Osteocyte (in vitro differentiated cells): ENCODE measurements at places on chromosomes 11 and 22. TPM values are rescaled to one million over a fixed set of nuclear protein-coding genes. Genes with fewer than 3 reads are reported as not detected.

DNA sequence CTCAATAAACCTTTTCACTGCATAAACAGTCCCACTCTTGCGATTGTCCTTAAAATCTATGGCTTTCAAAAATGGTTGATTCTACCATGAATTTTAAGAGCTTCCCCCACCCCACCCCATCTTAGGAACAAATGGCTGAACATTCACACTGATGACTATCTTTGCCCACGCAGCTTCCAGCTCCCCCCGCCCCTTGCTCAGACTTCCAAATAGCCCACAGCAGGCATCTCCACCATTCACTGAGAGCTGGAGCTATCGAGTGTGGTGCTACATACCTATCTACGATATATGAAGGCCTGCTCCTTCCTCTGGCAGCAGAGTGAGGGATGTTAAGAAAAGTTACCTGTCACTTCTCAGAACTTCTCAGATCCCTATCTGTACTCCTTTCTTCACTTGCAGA, 26.7 kb downstream of the EIF3F start:
- DNase-seq: peak; percentile 42

GRCh38 chr22:24969560-24970301, 17.2 kb downstream of the KIAA1671 start:
- no peak for DNase-seq

DNA sequence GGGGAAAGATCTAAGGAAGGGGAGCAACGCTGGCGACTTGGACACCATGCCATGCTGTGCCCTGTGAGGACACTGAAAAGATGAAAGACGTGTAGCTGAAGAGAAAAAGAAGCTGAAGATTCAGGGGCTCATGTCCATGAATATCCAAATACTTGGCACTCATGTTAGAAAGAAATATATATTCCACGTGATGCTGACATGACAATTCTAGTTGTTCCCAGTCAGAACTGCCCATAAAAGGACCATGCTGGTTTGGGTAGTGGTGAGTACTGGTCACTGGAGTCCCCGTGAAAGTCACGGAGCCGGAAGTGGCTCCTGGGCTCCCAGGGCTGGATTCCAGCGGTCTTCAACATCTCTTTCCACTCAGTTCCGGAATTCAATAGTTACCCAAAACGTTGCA, 9.9 kb downstream of the MS4A15 start:
- no peak for DNase-seq

- DNase-seq: no peak
Measured at GRCh38 chr22:37161443-37161842, 11.7 kb upstream of the IL2RB start.

DNA sequence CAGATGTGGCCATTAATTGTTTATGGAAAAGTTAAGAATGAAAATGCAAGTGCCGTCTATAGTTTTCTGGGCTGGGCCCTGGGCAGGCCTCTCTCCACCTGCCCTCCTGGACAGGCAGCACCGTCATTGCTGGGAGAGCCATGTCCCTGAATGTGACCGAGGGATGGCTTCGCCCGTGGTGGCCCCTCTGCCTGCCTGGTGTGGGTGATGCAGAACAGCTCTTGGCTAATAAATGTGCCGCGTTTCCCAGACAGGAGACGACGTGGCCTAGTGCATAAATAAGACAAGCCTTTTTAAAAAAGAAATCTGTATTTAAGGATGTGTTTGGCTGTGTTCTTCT, 407.3 kb downstream of the TBC1D22A start:
- DNase-seq: no peak

DNA sequence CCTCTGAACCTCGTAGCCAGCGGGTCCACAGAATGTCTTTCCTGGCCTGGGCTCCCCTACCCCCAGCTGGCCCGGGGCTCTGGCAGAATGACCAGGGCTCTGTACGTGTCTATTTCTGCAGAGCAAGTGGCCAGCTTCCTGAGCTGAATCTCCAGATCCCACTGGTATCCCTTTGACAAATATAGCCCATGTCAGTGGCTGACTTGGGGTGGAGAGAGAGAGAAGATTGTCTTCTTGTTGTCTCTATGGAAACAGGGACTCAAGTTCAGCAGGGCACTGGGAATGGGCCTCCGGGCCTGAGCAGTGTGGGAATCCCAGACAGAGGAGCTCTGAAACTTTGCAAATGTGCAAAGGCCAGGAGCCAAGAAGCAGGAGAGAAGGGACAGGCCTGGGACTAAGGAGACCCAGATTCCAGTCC, 33.9 kb downstream of the ANO1 start:
- DNase-seq: no peak

- DNase-seq: no peak
Measured at GRCh38 chr11:13984616-13985450, 22.3 kb downstream of the SPON1 start.

DNA sequence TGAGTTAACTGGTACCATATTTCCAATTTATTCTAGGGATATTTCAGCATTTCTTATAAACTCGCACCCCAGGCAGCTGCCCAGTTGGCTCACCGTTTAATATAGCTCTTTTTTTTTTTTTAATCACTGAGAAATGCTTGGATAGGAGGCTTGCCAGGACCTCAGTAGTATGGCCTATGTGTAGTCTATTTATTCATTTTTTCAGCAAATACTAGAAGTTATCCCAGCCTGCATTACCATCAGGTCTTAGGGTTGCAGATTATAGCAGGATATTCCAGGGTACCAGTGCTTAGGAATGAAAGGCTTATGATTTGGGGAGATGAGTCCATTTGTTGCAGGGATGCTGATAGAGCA, 26.6 kb downstream of the PARVA start:
- no peak for DNase-seq

GRCh38 chr22:39722501-39722900, 151.9 kb downstream of the CACNA1I start:
- DNase-seq: peak; percentile 38

- no peak for DNase-seq
Measured at GRCh38 chr11:118263695-118264568, at the start of gene MPZL2. Gene MPZL2 (minus strand): TSS chr11:118264297. CDS start chr11:118264153, 144 bp downstream.

- DNase-seq: no peak
Measured at GRCh38 chr11:23317816-23318215, 457.5 kb upstream of the CCDC179 start.

- DNase-seq: no peak
Measured at GRCh38 chr11:69799582-69799981, 19.6 kb downstream of the FGF3 start.

DNA sequence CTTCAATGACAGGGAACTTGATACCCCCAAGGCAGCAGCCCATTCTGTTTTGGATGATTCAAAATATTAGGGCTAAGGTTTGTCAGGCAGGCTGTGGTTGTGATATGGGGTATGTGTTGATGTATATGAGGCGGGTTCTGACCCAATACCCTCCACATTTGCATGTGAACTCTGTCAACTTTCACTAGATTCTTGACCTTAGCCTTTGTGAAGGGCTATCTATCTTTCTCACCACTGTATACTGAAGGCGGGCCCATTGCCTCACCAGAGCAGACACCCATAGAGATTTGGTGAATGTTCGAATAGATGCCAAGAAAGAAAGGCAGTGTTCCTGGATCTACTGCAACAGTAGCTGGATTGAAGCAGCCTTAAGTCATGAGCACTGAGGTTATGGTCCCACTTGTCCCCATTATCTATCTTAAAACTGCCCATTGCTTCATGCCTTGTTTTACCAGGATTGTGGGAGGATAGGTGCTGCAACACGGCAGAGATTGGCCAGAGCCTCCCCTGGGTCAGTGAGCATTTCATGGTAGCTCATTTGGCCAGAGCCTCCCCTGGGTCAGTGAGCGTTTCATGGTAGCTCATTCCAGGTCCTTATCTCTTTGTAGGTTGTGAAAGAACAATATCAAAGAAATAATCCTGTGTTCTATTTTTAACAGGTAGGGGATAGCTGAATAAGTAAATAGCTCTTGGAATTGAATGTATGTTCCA, 399.6 kb downstream of the TMEM135 start:
- no peak for DNase-seq

GRCh38 chr11:88345408-88345807, 7.9 kb upstream of the CTSC start:
- no peak for DNase-seq

- no peak for DNase-seq
Measured at GRCh38 chr22:44529827-44530523, 31.9 kb upstream of the RTL6 start.

DNA sequence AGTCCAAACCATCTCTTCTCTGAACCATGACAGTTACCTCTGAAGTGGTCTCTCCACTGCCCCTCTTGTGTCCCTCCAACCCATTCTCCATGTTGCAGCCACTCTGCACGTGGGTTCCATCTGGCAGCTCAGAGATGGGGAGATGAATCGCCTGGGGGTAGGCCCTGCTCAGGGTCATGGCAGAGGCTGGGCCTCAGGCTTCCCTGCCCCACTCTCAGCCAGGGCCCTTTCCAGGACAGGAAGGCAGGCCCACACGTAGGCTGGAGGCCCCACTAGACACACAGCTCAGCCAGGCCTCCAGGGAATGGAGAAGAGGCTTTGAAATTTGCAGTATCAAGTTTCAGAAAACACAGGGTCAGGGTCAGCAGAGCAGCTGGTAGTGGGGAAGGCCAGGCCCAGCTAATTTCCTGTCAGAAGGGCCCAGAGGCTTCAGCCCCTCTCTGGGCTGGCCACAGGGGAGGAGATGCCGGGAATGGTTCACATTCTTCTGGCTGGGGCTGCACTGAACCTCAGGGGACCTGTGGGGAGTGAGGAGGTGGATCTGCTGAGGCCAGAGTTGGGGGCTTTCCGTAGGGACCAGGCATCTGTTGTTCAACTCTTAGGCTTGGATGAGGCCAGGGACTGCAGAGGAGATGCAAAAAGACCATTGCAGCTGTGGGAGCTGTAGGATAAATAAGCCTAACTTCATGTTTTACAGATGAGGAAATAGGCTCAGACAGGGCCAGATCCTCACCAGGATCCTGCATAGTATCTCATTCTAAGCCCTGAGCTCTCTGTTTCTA, 101.6 kb downstream of the SWAP70 start:
- DNase-seq: peak; percentile 92

- DNase-seq: no peak
Measured at GRCh38 chr22:28344918-28345703, 334.5 kb downstream of the TTC28 start.

DNA sequence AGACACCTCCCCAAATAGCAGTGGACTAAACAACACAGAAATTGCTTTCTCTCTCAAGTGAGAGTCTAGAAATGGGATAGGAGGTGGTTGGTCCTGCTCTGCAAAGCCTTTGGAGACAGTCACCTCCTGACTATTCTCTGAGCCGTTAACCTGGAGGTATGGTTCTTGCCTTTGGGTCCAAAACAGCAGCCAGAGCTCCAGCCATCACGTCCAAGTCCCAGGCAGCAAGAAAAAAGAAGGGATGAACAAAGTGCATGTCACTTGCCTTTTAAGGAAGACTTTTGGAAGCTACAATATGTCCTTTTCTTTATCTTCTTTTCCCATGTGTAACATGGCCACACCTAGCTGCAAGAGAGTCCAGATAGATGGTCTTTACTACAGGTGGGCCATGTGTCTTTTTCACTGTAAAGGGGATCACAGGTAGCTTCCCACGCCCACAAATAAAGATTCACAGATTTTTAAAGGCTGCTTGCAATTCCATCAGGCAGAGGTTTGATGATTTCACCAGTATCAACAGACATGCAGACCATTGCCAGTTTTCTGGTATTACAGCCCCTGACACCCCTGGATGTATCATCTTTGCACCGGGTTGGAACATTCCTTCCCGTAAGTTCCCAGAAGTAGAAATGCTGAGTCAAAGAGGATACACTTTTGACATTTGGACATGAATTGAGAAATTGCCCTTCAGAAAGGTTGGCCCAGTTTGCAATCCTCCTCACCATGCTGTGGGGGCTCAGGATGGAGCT, 66.0 kb downstream of the MYEOV start:
- DNase-seq: no peak

DNA sequence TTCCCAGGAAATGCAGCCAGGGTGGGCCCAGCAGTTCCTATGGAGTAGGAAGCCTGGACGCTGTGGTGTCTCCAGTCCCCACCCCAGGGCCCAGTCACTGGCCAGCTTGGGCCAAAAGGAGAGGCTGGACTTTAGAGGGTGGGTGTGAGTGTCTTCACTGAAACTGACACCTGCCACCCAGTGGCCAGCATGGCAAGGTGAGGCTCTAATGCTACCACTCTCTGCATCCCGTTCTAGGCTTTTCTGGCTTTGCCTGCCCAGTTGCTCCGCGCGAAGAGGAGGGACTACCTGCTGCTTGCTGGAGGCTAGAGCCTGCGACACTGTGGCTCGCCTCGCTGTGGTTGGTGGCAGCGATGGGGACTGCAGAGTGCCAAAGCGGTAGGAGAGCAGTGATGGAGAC, 35.4 kb downstream of the C22orf42 start:
- peak; percentile 80 for DNase-seq

GRCh38 chr11:94150056-94150455, 21.4 kb downstream of the PANX1 start:
- DNase-seq: no peak

DNA sequence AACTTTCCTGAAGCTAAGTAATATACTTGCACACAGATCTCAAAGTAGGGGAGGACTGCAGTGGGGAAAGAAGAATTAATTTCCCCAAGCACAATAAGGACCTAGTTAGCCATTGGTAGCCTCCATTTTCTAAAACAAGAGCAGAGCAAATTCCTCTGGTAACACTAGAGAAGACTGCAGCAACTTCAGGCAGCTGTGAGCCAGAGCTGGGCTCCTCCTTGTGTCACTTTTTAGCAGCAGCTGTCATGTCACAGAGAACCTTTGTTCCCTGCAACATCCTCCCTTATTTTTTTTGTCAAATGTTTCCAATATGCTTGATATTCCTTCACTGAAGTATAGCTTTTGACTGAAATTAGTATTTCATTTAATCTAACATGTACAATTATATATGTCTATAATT, 54.4 kb downstream of the RRAS2 start:
- no peak for DNase-seq

GRCh38 chr11:29163231-29163630, 853.6 kb downstream of the KCNA4 start:
- no peak for DNase-seq

GRCh38 chr22:49396817-49397216, 430.9 kb downstream of the BRD1 start:
- DNase-seq: peak; percentile 57

DNA sequence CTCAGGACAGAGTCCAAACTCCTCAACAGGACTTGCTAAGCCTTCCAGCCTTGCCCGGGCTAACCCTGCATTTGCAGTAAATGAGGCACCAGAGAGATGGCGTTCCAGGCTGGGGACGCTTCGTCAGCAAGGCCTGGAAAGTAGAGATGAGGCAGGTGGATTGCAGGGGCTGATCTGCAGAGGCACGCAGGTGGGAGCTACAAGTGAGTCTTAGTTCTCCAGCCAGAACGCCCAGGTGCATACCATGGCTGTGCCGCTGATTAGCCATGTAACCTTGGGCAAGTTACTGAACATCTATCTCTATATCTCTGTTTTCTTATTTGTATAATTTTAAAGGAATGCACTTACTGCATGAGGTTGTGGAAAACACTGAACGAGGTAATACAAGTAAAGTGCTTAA, 52.7 kb upstream of the BARX2 start:
- DNase-seq: no peak

GRCh38 chr11:128311742-128312719, 275.3 kb downstream of the ETS1 start:
- DNase-seq: no peak

GRCh38 chr11:44133335-44133946, 38.0 kb downstream of the EXT2 start:
- DNase-seq: no peak

SCGB1C1 gene
- not detected in 2 replicates for total RNA-seq

SNX32 gene
- total RNA-seq: 4.0 and 4.1 TPM in 2 replicates

BDNF gene
- total RNA-seq: 4.2 and 4.9 TPM in 2 replicates

RAG1 gene
- total RNA-seq: 0.46 and 0.55 TPM in 2 replicates

TMEM225 gene
- total RNA-seq: not detected in 2 replicates

FAM83F gene
- not detected in 2 replicates for total RNA-seq

BEST1 gene
- 0.81 and 2.0 TPM in 2 replicates for total RNA-seq

TSSK2 gene
- total RNA-seq: not detected in 2 replicates

RTN4RL2 gene
- 0.81 and 0.84 TPM in 2 replicates for total RNA-seq

IGF2 gene
- 521 and 590 TPM in 2 replicates for total RNA-seq

SF3A1 gene
- 170 and 187 TPM in 2 replicates for total RNA-seq
